ENCODE measurements at places on chromosomes 4 and X. TPM values are rescaled to one million over a fixed set of nuclear protein-coding genes. Genes with fewer than 3 reads are reported as not detected.
A peak's percentile ranks its signal among the peaks of the same experiment; 100 is the strongest.

Gene C4orf50
- total RNA-seq, result not detected

Gene GUCY1A1
- total RNA-seq, result not detected

Gene TENM3
- 30.1 TPM for total RNA-seq

Gene RRH
- total RNA-seq, result 0.10 TPM

Gene CD38
- total RNA-seq, result not detected

Gene ALAS2
- total RNA-seq, result not detected

Gene GYG2
- total RNA-seq, result not detected

Gene TRIML2
- 18.7 TPM for total RNA-seq

Gene TLR3
- total RNA-seq, result 6.9 TPM

Gene ATOH1
- total RNA-seq, result not detected

Gene GIMD1
- total RNA-seq, result not detected

DNA sequence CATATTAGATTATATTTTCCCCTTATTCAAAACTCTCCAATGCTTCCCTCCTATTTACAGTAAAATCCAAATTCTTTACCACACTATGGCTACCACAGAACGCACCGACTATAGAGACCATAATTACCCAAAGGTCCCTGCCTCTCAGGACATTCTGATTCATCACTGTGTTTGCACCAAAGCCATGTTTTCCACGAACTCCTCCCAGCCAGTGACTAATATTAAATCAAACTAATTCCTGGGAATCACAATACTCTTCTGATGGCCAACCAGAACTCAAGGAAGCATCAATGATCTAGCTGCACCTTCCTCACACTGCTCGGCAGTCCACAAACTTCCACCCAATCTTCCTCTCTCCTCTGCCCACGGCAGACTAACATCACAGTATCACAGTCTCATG, 24.2 kb upstream of the EDNRA start:
- no peak for DNase-seq

GRCh38 chrX:69762340-69762739, 146.4 kb downstream of the EDA start:
- DNase-seq, result no peak

- no peak for DNase-seq
These were observed 50.6 kb downstream of the NRK start for GRCh38 chrX:105872941-105873340.

- DNase-seq, result peak; percentile 87
These were observed 38.8 kb downstream of the MSN start for GRCh38 chrX:65706041-65706828.

DNA sequence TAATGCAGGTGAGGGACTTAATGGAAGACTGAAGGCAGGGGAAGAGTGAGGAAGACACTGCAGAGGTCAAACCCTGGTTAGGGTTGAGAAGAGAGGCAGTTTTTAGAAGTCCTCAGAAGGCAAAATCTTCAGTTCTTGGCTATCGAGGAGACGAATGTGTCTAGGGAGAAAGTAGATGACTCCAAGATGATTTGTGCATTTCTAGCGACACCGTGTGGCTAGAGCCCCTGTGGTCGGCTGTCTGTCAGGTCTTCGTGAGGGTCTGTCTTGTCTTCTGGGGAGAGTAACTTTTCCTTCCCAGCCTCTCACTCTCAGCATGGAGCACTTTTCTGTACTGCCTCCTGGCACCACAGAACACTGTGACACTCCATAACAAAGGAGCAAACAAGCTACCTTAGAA, 458.1 kb downstream of the STIM2 start:
- DNase-seq, result peak; percentile 37

DNA sequence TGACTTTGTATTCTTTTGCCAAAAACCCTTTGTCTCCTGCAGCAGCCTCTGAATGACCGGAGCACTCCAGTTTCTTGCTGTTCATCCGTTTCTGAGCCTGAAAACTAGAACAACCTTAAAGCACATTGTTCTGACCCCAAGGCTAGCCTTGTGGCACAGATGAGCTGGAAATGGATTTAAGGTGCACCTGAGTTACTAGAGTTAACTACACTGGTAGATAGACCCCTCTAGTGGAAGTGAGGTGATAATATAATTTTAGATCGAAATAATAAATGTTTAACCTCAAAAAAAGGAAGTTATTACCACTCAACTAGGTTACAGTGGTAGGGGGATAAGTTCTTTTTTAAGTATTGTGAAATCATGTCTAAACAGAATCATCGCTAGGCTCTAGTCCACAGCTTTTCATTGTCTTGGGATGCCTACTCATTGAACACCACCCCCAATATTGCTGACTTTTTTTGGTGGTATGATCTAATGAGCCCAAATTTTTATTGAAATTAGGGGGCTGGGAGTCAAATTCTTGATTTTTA, 2.7 kb downstream of the PLS3 start:
- no peak for DNase-seq

DNA sequence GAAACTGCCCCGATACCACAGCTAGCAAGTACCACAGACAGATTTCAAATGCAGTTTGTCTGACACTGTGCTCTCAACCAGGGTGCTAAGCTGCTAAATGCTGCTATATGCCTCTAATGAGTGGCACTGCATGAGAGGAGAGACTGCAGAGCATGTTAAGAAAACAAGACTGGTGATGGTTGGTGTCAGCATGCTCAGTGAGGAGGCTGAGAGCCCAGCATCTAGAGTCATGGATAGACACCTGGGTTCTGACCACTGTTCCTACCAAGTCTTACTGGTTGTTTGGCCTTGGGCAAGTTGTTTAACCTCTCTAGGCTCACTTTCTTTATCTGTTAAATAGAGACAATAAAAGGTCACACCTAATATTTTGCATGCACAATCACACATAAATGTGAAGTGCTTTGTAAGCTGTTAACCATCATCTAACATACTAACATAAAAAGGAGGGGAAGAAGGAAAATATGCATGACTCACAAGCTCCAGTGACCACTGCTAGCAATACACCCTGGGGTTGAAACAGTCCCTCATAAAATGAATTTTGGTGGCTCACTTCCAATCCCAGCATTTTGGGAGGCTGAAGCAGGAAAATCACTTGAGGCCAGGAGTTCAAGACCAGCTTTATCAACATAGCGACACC, 20.7 kb downstream of the HHIP start:
- no peak for DNase-seq

- DNase-seq, result no peak
These were observed 14.7 kb upstream of the ATP8A1 start for GRCh38 chr4:42671431-42672194.

Measured in foreskin keratinocyte (primary cell).